Fibroblast of mammary gland (primary cell): ENCODE measurements at places on chromosomes 16 and 17.

- DNase-seq, result no peak
Measured at GRCh38 chr16:28182801-28183200, 29.0 kb downstream of the XPO6 start.

GRCh38 chr16:64907844-64908243 is 214.0 kb downstream of the CDH11 start:
- DNase-seq, result no peak

GRCh38 chr16:29857133-29857760 is 5.8 kb downstream of the CDIPT start:
- peak; percentile 89 for DNase-seq

DNA sequence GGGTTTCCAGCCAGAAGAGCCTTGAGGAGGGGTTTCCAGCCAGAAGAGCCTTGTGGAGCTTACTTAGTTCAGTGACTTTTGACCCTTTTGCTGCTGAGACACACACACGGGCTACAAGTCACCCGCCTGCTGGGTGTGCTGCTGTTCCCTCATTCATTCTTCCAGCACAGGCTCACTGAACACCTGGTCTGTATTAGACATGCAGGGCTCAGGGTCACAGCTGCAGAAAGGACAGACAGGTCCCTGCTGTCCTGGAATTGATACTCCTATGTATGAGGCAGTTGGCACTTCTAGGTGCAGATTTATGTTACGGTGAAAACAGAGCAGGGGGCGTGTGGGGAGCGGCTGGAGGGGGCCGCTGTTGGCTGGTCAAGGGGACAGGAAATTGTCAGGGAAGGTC is 6.8 kb downstream of the CACNG4 start:
- DNase-seq, result no peak
